ENCODE measurements at places on chromosomes 1 and 21. TPM values are rescaled to one million over a fixed set of nuclear protein-coding genes. Genes with fewer than 3 reads are reported as not detected.

NEXN gene
- 36.0 TPM for total RNA-seq

TGFB2 gene
- total RNA-seq: 7.4 TPM

DNA sequence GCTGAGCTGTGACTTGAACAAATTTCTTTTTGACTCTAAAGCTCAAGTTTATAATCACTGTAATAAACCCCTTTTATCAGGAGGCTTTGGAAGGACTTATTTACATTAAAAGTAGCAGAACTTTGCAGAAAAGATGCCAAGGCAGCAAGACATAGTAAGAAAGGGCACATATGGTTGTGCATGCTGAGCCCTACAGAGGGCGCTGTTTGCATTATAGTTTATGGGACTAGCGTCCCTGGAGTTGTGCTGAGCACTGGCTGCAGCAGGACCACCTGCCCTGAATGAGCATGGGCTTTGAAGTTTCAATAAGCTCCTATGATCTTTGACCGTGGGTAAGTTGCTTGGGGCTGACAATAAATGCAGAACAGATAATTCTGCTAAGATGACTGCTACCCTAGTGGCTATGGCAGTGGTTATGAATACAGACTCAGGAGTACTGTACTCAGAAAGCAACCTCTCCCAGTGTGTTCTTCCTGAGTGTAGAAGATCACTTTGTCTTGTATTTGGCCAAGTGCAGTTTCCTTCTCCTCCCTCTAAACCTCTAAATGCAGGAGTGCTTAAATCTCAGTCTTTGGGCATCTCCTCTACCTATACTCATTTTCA, 45.4 kb upstream of the USP1 start:
- H3K27ac ChIP-seq: no peak overlapping the region
- DNase-seq: no peak
- H3K4me3 ChIP-seq: no peak overlapping the region
- H3K27me3 ChIP-seq: no peaks in the 10 kb centered on the region
- no peaks in the 10 kb centered on the region for H3K36me3 ChIP-seq

GRCh38 chr1:173052681-173053196, 2.0 kb upstream of the TNFSF18 start:
- no peaks in the 10 kb centered on the region for H3K36me3 ChIP-seq
- H3K4me1 ChIP-seq: peaks cover 30% of the 10 kb centered on the region
- no peak overlapping the region for H3K27ac ChIP-seq
- no peaks in the 10 kb centered on the region for H3K27me3 ChIP-seq
- DNase-seq: no peak

- H3K27ac ChIP-seq: no peak overlapping the region
- peaks cover 9% of the 10 kb centered on the region for H3K27me3 ChIP-seq
- no peaks in the 10 kb centered on the region for H3K4me1 ChIP-seq
- no peaks in the 10 kb centered on the region for H3K36me3 ChIP-seq
- no peak for DNase-seq
Measured at GRCh38 chr1:44437107-44437716, 32.2 kb downstream of the RNF220 start.

- no peaks in the 10 kb centered on the region for H3K36me3 ChIP-seq
- no peak overlapping the region for H3K27ac ChIP-seq
- no peak for DNase-seq
- no peak overlapping the region for H3K4me3 ChIP-seq
- H3K4me1 ChIP-seq: 0 out of 2 replicates have a peak, but pooled peaks cover 3% of the 10 kb centered on the region
Measured at GRCh38 chr1:59686170-59686569, 128.6 kb upstream of the HOOK1 start.

Measured in SJSA1 (cell line).